ENCODE measurements at places on chromosomes 11 and 22.

DNA sequence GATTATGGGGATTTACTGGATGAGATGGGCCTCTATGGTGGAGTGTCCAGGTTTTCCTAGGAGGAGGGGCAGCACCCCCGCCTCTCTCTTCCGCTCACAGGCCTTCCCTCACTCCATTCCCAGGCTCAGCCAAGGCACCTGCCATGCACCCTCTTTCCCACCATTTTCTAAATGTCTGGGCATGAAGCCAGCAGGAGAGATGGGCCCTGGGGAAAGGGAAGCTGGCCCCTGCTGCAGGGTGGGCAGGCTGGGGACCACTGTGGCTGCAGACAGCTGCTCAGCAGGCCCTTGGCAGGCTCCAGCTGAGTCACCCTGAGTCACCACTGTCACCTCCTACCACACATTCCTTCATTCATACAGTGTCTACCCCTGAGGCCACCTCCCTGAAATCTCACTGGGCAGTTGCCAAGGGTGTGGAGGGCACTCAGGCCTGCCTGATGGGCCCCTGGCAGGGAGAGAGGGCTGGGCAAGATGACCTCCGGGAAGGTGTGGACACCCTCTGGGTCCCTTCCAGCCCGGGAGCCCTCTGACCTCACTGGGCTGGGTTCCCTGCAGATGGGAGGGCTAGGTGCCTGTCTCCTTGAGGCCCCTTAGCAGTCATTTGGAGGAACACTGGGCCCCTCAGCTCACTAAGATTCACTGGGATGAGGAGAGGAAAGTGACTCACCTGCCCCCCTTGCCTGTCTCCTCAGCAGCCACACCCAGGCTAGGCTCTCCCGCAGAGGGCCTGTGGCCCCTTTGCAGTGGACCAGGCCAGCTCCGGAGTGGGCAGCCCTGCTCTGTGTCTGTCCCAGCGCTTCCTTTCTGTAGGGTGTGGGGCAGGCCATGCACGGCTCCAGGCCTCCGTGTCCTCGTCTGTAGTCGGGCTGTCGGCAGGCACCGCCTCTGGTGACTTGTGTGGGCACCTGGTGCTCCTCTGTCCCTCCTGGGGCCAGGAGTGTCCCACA lies 7.8 kb downstream of the MYEOV start:
- DNase-seq: peak; percentile 92

DNA sequence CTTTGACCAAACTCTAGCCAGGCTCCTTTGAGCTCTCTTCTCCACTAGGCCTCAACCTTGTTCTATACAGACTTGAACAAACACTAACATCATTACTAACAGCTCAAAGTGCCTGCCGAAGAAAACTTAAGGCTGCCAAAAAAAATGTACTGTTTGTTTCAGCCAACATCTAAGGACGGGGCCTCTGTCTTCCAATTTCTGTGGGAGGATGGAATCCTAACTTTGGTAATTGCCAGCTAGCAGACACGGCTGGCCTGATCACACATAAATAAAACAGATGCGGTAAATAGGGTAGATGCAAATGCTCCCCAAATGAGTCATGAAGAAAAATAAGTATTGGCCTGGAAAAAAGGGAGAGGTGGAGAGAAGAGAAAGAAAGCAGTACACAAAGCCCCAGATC lies 394.3 kb downstream of the TMEM135 start:
- DNase-seq: peak; percentile 69

DNA sequence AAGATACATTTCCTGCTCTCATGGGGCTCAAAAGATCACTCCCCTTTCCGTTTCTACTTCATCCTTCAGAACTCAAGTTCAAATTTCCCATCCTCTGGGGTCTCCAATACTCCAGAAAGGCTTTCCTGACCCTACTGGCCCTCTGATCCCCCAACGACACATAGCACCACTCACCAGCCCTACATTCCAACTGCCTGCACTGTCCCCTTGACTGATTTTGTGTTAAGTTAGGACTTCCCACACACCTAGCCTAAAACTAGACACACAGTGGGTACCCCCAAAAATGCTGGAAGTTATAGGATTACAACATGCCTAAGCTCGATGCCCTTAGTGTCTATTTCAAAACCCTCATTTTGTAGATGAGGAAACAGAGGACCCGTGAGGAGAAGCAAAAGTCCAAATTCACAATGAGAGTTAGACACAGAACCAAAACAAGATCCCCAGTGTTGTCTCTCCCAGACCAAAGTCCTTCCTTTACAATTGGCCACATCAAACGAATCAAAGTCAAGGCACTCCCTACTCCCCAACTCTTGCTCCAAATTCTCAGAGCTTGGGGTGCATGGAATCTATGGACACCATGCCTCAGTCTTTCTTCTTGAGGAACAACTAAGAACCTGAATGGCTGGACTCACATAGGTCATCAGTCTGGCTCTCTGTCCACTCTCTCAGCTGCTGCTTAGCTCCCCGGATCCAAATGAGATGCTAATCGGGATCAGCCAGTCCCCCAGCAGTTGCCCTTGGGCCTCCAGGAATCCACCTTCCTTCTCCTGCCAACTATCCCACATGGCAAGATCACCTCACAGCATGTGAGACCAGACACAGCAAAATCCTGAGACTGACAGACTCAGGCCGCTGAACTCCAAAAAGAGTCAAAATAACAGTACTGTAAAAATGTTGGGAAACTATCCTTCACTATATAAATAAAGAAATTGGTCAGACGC lies 1.7 kb downstream of the CLPB start:
- DNase-seq: no peak

GRCh38 chr22:31332886-31333285 lies 13.3 kb downstream of the PATZ1 start:
- peak; percentile 40 for DNase-seq

DNA sequence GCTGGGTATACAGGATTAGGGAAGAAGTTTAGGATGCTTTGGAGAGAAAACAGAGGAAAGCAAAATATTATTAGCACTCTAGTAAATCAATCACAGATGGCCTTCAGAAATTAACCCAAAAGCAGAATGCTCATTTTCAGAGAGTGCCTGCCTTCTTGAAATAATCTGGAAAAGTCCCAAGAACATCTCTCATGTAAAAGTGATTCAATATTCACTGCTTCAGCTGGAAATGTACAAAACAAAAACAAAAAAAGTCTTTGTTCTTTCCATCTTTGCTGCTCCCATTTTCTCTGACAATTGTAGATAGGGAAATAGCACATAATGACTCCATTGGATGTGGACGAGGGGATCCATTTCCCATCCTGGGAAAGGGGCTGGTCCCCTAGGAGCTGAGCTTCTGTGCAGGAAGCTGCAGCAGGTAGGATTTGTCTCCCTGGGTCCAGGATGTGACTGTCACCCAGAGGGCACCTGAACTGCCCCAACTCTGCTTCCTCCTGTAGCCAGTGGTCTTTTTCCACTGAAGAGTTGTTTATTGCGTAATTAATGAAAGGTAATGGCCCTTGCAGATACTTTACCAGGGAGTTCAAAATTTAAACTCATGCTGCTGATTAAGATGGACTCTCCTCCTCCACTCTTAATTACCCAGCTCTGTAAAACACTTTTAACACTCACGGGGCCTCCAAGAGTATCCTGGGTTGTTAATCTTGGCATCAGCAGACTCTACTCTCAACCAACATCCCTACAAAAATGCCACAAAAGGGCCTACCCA lies 57.9 kb downstream of the SC5D start:
- no peak for DNase-seq

DNA sequence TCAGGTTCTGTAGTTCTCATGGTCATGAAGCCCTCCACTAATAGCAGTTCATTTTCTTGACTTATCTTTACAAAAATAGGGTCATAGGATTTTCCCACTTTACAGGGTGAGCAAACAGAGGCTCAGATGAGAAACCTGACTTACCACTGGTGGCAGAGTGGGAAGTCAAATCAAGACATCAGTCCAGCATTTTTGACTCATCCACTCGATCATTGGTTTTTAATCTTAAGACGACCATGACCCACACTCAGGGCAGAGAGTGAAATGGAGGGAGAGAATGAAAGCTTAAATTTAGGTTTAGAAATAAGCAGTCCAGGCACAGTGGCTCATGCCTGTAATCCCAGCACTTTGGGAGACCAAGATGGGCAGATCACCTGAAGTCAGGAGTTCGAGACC lies 42.1 kb downstream of the RTL6 start:
- DNase-seq: no peak

- DNase-seq: peak; percentile 90
Observed at GRCh38 chr11:75384438-75385080, 14.8 kb upstream of the RPS3 start.

GRCh38 chr11:34245041-34245440 lies 112.8 kb downstream of the ABTB2 start:
- DNase-seq: no peak

GRCh38 chr11:47003180-47003877 lies 66.8 kb downstream of the CSTPP1 start:
- DNase-seq: no peak

DNA sequence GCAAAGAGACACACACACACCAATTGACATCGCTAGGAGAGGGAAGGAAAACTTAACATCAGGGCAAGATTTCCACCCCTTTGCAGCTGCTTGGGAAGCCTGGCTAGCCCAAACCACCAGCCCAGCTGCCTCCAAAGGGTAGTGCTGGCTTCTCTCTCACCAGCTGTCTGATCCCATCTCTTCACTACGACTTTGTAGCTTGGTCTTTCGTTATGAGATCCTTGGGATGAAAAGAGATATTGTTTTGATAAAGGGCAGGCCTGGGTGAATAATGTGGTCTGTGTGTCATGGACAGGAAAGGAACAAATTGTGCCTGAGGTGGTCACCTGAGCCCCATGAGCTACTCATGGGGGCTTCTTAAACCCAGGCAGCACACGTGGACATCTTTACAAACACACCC lies 101.9 kb downstream of the ARL14EP start:
- no peak for DNase-seq

GRCh38 chr11:110908401-110909105 lies 196.3 kb upstream of the ARHGAP20 start:
- peak; percentile 67 for DNase-seq

DNA sequence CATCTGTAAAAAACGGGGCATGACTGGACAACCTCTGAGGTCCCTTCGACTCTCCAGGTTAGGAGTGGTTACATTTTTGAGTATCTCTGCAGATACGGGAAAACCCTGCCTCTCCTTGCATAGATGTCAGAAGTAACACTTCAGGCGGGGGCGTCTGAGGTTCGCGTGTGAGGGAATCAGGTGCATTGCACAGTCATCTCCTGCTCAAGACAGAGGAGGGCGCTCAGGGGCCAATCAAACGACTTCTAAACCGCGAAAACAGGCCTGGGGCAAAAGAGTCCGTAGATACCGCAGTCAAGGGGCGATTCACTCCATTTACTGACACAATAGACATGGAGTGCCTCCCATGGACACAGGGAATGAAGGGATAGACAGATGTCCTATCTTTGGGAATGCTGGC lies 31.7 kb downstream of the KIRREL3 start:
- DNase-seq: no peak

- DNase-seq: peak; percentile 85
Observed at GRCh38 chr22:46079861-46080821, 70.2 kb upstream of the PPARA start.

DNA sequence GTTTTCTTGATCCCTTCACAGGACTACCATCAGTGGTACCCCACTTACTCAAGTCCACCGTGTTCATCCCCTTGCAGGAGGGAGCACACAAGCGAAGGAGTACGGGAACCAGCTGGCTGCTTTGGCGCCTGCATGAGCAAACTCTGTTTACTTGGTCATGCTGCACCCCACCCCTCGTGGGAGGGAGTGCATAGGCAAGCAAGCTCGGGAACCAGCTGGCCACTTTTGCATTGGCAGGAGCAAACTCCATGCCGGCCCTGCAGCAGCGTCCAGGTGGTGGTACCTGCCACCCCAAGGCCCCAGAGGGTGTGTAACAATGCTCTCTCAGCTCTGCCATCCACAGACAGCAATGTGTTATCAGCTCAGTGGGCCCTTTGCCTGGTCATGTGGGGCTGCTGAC lies 737.8 kb downstream of the FAM181B start:
- no peak for DNase-seq

DNA sequence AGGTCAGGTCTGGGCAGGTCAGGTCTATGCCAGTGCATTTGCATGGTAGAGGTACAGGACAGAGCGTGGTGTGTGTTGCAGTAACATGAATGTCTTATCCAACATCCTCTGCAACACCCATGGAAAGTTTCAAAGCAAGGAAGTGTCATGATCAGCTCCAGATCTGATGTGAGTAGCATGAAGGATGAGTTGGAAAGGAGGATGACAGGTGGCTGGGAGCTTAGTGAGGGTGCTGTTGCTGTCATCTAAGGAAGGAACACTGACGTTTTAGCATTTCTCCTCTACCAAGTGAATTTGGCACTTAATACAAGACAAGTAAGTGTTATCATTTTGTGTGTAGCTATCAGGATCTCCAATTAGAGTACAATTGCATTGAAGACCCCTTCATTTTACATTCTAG lies 65.1 kb downstream of the GRK3 start:
- no peak for DNase-seq
